ENCODE measurements at places on chromosomes 13 and 19.

- DNase-seq, result no peak
Measured at GRCh38 chr19:13079542-13079986, 23.1 kb downstream of the LYL1 start.

- DNase-seq, result no peak
Measured at GRCh38 chr13:112704308-112705145, 14.7 kb downstream of the ATP11A start.

DNA sequence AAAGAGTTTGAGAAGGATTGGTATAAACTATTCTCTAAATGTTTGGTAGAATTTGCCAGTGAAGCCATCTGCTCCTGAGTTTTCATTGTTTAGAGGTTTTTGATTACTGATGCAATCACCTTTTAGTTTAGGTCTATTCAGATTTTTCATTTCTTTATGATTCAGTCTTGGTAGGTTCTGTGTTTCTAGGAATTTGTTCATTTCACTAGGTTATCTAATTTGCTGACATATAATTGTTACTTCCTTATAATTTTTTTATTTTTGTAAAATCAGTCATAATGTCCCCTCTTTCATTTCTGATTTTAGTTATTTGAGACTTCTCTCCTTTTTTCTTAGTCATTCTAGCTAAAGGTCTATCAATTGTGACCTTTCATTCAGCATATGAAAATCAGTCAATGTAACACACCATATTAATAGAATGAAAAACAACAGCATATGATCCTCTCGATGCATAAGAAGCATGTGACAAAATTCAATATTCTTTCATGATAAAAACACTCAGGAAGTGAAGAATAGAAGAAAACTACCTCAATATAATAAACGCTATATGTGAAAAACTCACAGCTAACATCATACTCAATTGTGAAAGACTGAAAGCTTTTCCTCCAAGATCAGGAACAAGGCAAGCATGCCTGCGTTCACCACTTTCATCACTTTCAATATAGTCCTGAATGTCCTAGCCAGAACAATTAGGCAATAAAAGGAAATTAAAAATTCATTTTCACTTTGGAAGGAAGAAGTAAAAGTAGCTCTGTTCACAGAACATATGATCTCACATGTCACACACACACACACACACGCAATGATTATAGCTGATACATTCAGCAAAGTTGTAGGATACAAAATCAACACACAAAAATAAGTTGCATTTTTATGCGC lies 149.1 kb downstream of the COG6 start:
- DNase-seq, result no peak

DNA sequence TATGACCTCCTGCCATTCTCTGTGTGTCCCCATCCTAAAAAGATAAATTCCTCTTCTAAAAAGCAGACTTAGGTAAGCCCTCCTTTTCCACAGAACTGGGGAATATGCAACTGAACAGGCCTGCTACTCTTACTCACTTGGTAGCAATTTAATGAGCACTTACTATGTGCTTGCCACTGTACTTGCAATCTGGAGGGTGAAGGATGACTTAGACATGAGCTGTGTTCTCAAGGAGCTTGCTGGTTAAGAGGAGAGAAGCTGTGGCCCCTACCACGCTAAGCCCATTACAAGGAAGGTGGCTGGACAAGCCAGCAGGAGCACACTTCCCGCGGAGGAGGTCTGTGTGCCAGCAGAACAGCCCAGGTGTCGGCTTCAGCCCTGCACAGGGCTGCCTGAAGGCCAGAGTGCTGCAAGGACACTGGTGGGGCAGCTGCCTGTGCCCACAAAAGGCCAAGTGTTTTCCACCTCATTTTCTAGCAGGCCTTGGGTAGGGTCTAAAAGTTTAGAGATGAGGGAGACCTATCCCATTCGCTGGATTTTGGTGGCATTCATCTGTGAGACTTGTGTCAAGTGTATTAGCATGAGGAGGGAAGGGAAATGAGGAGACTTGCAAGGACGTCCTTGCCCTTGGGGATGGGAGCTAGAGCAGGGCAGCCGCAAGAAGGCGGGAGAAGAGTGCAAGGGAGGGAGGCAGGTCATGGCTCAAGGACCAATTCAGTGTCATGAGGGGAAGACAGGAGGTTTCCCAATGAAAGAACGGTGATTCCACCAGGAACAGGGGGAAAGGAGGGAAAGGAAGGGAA lies 52.0 kb downstream of the COL4A1 start:
- DNase-seq, result no peak

DNA sequence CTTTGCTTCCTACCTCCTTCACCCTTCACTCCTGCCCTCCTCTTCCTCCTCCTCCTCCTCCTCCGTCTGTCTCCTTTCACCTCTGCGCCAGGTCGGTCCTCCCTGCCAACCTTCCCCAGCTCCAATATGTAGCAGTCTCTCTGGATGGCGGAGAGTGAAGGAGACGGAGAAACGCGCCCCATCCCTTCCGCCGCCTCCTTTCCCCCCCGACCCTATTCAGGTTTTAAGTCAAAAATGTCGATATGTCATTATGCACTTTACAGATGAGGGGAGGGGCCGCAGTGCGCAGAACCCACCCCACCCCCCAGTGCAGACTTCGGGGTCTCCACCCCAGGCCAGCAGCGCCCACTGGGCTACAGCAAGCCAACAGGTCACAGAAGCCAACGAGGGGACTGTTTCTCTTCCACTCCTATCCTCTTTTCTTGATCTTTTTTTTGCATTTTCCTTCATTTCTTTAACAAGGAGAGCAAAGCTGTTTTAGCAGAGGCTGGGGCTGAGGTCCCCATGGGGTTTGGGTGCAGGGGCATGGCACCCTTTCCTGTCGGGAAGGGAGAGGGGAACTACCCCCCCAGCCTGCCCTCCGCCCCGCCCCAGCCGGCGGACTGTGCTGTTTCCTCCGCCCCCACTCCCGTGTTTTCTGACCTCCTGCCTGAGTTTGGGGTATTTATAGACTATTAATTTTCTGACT lies 9.2 kb downstream of the MIDN start:
- no peak for DNase-seq

- DNase-seq, result no peak
Measured at GRCh38 chr13:110311443-110312338, 4.6 kb downstream of the COL4A2 start.

- DNase-seq, result no peak
Measured at GRCh38 chr13:98792321-98792720, 39.8 kb upstream of the SLC15A1 start.

- no peak for DNase-seq
Measured at GRCh38 chr13:78382491-78382890, 220.9 kb downstream of the POU4F1 start.

GRCh38 chr19:10005632-10006334 lies 4.5 kb downstream of the COL5A3 start:
- no peak for DNase-seq

DNA sequence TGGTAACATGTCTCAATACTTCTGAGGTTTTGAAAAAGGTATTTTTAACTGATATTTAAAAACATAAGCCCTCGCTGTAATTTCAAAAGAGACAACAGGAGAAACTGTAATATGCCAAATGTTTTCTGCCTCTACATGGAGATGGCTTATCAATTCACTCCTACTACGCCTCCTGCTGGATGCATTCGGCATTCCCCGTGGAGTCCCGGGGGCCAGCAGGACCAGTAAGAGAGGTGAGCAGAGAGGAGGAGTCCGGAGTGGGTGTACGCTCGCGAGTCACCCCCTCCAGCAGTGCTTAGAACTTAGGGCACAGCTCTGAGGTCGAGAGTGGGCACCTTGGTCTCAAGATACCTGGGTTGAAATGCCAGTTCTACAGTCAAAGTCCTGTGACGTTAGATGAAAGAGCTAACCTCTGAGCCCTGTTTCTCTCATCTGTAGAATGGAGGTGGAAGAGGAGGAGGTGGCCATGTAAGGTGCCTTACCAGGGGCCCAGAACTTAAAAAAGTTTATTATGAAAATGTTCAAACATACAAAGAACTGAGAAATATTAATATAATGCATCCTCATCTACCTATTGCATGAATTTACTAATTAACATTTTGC lies 110.2 kb downstream of the STK24 start:
- DNase-seq, result peak; percentile 50

- no peak for DNase-seq
Measured at GRCh38 chr13:32821149-32821688, 195.0 kb upstream of the KL start.

DNA sequence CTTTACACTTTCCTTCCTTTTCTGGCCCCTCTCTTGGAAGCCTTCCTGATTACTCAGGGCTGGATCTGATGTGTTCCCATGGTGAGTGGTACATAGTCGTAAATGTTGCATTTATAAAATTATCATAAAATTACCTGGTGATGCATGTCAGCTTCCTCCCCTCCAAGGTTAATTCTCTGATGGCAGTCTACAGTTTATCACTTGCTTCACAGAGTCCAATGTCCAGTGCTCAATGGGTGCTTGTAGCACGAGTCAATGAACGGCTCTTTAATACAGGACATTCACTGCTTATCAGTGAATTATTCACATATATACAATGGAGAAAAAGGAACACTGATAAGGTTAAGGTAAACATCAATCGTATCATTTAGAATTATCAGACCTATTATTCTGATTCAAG lies 27.0 kb upstream of the OXGR1 start:
- DNase-seq, result no peak

- no peak for DNase-seq
Measured at GRCh38 chr19:19056636-19057275, 7.0 kb upstream of the SLC25A42 start.

DNA sequence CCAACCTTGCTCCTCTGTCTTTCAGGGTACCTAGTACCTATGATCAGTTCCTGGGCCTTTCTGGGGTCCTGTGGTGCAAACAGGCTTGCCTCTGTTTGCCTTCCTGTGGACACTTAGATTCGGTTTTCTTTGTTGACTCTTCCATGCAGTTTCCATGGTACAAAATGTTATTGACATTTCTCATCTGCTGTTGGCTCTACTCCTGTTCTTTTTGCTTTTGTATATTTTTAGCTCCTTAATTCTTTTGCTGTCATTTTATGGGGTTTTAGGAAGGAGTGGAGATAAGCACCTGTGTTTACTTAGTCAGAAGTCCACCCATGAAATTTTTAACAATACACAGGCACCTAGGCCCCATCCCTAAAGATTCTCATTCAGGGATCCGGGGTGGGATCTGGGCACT lies 20.5 kb upstream of the CNMD start:
- DNase-seq, result no peak

- no peak for DNase-seq
Measured at GRCh38 chr13:43139921-43140320, 116.5 kb downstream of the DNAJC15 start.

DNA sequence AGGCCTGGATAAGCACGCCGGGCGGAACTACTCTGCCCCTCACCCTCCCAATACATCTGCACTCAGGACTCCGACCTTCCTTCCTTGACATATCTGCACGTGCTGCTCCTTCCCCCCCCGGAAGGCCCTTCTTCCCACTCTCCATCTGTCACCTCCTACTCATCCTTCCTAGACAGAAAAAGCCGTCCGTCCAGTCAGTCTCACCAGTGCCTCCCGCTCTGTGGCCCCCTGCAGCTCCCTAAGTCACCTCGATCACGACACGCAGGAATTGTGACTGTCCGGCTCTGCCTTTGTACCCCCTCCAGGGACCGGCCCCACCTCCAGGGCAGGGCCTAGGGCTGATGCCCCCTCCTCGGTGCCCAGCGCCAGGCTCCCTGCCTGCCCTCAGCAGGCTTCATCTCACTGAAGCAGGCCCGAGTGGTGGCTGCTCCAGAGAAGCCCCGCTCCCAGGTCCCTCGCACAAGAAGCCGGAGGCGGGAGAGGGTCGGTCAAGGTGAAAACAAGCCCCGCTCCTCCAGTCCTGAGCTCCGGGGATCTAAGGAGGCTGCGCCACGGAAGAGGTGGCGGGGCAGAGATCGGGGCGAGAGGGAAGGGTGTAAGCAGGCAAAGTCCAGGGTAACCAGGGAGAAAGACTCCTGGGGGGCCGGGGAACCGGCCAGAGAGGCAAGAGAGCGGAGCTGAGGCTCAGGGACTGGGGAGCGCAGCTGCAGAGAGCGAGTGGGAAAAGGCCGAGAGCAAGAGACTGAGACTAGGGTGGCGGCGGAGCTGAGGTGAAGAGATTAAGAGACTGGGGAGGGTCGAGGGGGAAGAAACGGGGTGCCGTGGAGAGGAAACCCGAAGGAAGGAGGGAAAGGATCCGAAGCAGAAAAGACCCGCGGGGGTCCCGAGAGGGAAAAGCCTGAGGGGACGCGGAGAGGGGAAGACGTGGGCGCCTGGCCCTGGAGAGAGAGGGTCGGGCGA lies 1.1 kb downstream of the PPP6R1 start:
- peak; percentile 42 for DNase-seq

- no peak for DNase-seq
Measured at GRCh38 chr19:39509233-39509632, 5.7 kb upstream of the SELENOV start.

GRCh38 chr13:103514619-103515018 lies 448.4 kb upstream of the SLC10A2 start:
- DNase-seq, result no peak

GRCh38 chr19:54558339-54558738 lies 15.3 kb upstream of the LILRA2 start:
- DNase-seq, result no peak

- DNase-seq, result no peak
Measured at GRCh38 chr19:9436358-9436757, 985 bp upstream of the ZNF266 start.

DNA sequence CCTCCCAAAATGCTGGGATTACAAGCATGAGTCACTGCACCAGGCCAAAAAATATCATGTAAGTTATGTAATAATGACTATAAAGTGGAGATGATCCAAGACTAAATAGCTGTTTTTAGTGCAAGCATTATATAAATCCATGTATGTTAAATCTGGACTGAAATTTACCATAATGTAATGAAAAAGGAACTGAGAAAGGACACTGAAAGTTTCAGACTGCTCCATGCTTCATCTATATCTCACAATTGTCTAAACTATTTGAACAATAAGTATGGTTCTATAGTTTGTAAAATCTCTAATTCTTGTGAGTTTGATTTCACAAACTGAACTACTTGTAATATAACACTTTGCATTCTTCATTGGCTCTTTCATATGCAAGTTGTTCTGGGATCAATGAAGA lies 2299.5 kb downstream of the PCDH9 start:
- DNase-seq, result no peak

DNA sequence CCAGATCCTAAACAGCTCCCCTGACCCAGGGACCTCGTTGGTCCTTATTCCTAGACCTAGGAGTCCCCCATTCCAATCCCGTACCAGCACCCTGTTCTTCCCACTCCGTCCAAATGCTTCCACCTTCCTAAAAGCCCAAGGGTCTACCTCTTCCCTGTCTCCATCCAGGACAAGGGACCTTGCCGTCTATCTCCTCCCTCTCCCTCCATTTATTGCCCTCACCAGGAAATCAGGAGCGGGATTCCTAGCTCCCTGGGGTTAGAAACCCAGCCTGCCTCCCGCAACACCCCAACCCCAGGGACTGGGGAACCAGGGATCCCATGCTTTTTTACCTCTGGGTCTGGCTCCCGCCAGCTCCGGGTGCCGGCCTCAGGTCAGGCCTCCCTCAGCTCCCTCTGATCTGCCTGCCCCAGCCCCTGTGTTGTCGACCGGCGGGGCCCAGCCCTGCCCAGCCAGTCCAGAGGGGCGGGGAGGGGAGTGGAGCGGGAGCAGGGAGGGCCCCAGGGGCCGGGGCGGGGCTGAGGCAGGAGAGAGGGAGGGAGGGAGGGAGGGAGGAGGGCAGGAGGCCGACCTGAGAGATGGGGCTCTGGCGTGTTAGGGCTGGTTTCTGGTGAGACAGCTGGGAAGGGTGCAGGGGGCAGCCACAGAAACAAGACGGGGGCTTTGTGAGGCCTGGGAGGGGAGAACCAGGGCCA lies at the start of gene B3GNT8:
TSS of gene B3GNT8 (minus strand) at position 423 of the 695 bp plus-strand sequence. CDS start 596 bp downstream, outside the sequence.
- peak; percentile 66 for DNase-seq

- no peak for DNase-seq
Measured at GRCh38 chr19:33864311-33864850, 67.7 kb downstream of the KCTD15 start.

GRCh38 chr19:51702103-51702824 lies 9.1 kb downstream of the SPACA6 start:
- DNase-seq, result peak; percentile 51
